ENCODE measurements at places on chromosomes 3 and 15.
A peak's percentile ranks its signal among the peaks of the same experiment; 100 is the strongest.

- DNase-seq: no peak
Measured at GRCh38 chr15:87602371-87602770, 654.2 kb downstream of the NTRK3 start.

DNA sequence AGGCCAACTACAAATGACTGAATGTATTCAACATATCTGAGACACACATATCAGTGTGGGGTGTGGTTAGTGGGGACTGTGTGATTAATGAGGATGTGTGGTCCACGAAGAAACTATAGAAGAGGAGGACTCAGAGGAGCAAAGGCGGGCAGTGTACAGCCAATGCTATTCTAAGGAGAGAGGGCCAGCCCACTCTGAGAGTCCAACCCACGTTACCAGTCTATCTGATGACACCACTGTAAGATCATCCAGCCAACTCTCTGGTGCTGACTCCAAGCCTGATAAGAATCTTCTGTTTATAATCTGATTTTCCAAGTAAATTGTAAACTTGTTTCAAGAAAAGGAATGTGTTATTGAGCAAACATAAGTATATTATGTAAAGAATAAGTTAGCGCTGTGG lies 47.2 kb downstream of the MCF2L2 start:
- no peak for DNase-seq

- DNase-seq: no peak
Measured at GRCh38 chr15:52100807-52101442, 11.7 kb downstream of the BCL2L10 start.

GRCh38 chr3:168801794-168802193 lies 706.1 kb upstream of the GOLIM4 start:
- no peak for DNase-seq

DNA sequence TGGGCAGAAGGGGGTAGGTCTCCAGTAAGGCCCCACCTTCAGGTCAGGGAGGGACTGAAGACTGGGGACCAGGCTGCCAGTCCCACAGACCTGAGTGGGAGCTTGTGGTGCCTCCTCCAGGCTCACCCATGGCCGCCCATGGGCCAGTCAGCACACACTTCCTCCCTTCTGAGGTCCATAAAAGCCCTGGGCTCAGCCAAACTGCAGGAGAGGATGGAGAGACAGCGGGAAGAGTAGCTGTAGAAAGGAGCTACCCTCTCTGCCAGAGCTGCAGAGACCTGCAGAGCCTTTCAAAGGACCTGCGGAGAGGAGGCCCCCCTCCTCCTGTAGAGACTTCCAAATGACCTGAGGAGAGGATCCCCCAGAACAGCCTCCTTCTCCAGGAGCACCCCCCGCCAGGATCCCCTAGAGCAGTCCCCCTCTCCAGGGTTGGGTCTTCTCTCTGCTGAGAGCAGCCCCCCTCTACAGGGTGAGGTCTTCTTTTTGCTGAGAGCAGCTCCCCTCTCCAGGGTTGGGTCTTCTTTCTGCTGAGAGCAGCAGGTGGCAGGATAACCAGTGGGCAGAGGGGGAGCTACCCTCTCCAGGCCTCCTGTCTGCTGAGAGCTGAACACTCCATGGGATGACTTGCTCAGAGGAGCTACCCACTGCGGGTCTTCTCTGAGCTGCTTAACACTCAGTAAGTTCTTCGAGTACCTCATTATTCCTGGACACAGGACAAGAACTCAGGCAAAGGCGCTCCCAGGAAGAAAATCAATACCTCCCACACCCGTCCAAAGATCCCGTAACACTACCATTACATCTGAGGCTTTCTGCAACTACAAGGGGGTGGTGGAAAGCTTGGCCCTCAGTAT lies 5.0 kb upstream of the SKIC8 start:
- DNase-seq: no peak

DNA sequence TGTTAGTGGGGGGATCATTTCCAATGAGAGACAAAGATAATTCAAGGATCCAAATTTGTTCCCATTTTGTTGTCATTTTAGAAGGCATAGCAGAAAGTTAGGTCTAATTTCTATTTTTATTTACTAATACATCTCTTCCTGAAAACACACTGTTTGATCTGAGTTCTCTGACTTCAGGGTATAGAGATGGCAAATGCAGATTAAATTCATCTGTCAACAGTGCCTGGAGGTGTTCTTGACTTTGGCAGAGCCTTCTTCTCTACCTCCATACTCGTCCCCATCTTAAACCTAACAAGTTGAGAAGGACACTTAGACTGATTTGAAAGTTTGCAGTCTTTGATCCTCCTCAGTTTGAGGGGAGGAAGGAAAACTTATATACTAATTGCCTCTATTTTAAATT lies 308.2 kb downstream of the SOX2 start:
- no peak for DNase-seq

GRCh38 chr3:155015776-155016436 lies 64.2 kb upstream of the MME start:
- DNase-seq: no peak

- DNase-seq: peak; percentile 91
Measured at GRCh38 chr15:90956274-90957030, 1.8 kb downstream of the RCCD1 start.

- DNase-seq: no peak
Measured at GRCh38 chr3:112407888-112408702, 75.1 kb downstream of the CD200 start.

GRCh38 chr3:41267975-41268640 lies 68.8 kb downstream of the CTNNB1 start:
- DNase-seq: no peak

- no peak for DNase-seq
Measured at GRCh38 chr3:49734752-49735151, 11.0 kb upstream of the GMPPB start.

GRCh38 chr3:127915115-127915936 lies at the start of gene KBTBD12:
Gene KBTBD12, plus strand, starts transcription at chr3:127915232. Its CDS starts 7,830 bp downstream, at chr3:127923062.
- DNase-seq: no peak

DNA sequence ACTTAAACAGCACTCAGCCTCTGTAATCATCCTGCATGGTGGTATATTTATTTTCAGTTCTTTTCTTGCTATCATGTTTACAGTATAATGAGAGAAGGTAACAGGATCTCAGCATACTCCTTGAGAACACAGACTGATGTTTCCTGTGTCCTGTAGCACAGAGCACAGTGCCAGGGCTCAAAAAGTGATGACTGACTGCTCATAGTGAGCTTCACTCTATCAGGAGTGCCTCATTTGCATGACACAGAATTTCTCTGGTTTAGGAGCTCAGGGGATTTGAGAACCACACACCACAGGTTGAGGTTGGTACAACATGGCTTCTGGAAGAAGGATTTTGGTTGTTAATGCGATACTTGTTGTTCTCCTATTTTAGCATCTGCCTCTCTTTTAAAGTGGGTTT lies 68.5 kb upstream of the SLC2A2 start:
- no peak for DNase-seq

DNA sequence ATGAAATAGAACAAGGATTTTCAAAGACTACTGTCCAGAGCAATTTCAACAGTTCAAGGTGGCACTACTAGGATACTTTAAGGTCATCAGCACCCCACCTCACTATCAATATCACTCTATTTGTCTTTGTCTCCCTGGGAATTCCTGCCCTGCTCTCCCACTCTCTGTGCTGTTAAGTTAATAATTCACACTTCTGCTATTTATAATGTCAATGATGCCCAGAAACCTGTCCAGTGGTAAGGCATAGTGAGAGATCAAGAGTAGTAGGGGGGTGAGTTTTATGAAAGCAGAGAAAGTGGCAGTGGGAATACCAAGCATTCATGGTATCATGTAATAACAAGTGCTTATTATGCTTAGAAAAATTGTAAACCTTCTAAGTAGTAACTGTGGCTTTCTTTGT lies 7.3 kb downstream of the TMCO5A start:
- DNase-seq: no peak

- peak; percentile 83 for DNase-seq
Measured at GRCh38 chr15:69540622-69541021, 88.0 kb downstream of the RPLP1 start.

- DNase-seq: no peak
Measured at GRCh38 chr3:40523781-40524180, 979 bp upstream of the ZNF621 start.

DNA sequence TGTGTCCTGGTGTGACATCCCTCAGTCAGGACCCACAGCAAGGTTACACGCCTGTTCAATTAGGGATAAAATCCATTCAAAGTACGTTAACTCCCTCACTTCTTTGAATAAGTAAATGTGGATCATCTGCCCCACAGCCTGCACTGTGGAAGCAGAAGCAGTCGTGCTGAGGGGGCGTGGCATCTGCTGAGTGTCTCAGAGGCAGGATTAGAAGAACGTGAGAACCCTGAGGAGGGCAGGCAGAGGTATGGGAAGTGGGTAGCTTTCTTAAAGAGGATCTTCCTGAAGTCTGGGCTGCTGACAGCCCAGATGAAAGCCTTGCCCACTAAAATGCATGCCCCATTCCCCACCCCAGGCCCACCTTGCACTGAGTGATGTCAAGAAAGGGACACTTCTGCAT lies 28.5 kb downstream of the CRABP1 start:
- no peak for DNase-seq

- DNase-seq: no peak
Measured at GRCh38 chr3:153897025-153897723, 224.0 kb upstream of the ARHGEF26 start.

DNA sequence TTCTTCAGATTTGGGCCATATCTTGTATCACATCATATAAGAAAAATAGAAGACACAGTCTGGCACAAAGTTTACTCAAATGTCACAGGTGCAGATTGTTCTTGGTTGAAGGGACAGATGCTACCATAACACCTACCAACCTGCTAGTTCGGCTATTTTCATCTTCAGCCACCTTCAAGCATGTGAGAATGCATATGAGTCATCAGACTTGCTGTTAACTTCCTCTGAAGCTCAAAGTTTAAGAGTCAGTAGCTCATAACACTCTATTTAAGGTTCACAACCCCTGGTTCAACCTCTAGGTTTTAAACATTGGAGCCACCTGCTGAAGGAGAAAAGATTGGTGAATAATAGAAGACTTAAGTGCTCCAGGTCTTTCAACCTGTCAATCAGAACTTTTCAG lies 522.8 kb downstream of the NLGN1 start:
- no peak for DNase-seq

DNA sequence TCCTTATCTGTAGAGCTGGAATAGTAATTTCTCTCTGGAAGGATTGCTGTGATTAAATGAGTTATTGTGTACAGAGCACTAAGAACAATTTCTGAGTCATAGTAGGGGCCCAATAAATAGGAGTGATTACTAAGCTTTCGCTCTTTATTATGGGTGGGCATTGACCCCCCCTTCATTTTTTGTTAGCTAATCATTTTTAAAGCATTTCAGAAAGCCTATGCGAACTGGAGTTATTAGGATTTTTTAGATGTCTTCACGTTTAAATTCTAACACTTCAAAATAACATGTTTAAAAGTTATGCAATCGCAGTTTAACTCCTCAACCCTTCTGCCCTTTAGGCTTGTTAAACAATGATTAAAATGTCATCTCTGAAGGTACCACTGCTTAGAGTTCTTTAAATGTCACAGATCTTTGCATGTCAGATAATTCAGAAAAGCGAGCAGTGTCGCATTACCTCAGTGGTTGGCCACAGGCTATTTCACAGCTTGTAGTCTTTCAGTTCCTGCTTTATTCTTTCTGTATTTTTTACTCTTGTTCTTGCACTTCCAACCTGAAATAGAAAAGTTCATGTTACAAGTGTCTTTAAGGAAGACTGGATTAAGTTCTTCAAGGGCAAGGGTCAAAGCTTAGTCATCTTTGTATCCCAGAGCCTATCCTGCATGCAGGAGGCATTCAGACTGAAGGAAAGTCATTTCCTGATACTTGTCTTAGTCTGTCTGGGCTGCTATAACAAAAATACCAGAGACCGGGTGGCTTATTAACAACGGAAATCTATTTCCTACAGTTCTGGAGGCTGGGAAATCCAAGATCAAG lies 102.9 kb downstream of the FNDC3B start:
- no peak for DNase-seq

GRCh38 chr3:174202116-174202515 lies 657.0 kb upstream of the NAALADL2 start:
- DNase-seq: no peak

GRCh38 chr3:194189243-194189791 lies 53.4 kb downstream of the HES1 start:
- DNase-seq: no peak

DNA sequence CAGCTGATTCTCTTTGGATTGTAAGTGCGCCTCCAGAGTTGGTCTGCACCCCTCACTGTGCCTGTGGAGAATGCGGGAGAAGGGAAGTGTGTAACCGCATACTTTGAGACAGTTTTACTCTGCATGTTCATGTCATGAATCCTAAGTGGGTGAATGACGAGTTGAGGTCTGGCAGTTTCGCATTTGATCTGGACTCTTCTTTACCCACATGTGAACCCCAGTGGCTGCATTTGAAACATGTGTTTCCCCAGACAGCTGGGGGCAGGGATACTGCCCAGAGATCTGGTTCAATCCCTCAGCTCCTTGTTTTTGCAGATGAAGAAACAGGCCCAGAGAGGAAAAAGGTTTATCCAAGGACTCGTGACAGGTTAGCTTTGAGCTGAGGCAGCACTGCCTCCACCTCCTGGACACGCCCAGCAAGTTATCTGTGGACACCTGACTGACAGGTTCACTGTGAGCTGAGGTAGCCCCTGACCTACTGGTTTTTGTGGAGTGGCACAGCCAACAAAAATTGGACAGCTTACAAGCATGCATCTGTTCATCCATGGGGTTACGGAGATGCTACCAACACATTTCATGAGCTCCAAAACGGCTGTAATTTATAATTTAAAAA lies 207.3 kb downstream of the XXYLT1 start:
- DNase-seq: no peak

- no peak for DNase-seq
Measured at GRCh38 chr3:116940719-116941118, 231.1 kb downstream of the TUSC7 start.

GRCh38 chr3:18634461-18634860 lies 209.3 kb upstream of the SATB1 start:
- no peak for DNase-seq

- no peak for DNase-seq
Measured at GRCh38 chr3:65026151-65026550, 338.4 kb upstream of the ADAMTS9 start.

DNA sequence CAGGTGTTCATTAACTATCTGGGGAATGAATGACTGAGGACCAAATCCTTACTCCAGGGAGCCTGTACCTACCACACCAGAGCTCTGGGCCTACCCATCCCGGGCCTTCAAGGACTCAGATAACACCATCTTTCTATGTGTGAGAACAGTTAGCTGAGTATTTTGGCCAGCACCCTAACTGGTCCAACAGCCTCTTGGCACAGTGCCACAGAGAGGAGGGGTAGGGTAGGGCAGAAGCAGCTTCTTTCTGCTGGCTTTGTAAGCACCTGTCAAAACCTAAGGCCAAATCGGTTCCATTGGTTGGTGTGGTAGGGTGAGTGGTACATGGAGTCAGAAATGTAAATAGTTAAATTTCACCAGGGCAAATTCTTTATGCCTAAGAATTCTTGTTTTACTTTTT lies 26.7 kb downstream of the ISL2 start:
- DNase-seq: no peak

All from left forelimb (tissue), 1 donor.